Bronchus fibroblast of lung (primary cell): ENCODE measurements at places on chromosomes 12 and 14. TPM values are rescaled to one million over a fixed set of nuclear protein-coding genes. Genes with fewer than 3 reads are reported as not detected.

BMAL2 gene
- 19.0 and 24.5 TPM in 2 replicates for total RNA-seq

CLEC1B gene
- total RNA-seq = not detected in 2 replicates

INHBC gene
- under 0.01 TPM in 1 of 2 replicates, not detected in the other for total RNA-seq

OR4E2 gene
- not detected in 2 replicates for total RNA-seq

GPR68 gene
- total RNA-seq = 0.30 and 0.84 TPM in 2 replicates

CLEC9A gene
- not detected in 2 replicates for total RNA-seq

PLEK2 gene
- 4.3 and 5.4 TPM in 2 replicates for total RNA-seq
